Stimulated activated CD8-positive, alpha-beta memory T cell treated with anti-CD3 and anti-CD28 coated beads, Interleukin-4, amount 100 ng/mL, for 1 hour (primary cell): ENCODE measurements at places on chromosomes 5 and 9.

DNA sequence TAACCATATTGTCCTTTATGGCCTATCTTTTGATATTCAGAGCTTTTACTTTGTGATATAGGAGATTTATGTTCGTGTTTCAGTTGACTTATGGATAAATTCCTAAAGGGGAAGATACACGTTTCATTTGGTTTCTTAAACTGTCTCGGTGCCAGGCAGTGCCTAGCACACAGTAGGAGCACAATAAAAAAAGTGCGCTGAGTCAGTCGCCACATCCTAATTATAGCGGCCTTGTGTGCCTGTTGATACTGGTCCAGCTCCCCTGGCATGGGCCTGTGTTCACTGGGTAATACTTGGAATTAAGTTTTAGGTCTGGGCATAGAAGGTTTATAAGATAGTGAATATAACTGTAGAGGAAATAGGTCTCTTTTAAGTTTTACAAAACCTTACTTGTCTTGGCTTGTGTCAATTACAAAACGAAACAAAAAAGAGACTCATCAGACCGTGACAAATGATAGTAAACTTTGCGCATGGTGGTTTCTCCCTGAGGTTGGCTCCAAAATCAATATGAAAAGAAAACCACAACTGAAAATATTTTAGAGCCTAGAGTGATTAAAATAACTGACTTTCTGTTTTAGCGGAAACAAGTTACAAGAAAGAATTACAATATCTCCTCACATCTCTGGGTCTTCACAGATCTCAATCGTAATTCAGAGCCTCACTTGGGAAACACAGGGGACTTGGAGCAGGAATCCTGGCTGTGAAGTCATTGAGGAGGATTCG lies 84.8 kb downstream of the MVB12B start:
- DNase-seq: no peak

GRCh38 chr5:141330299-141331080 lies at the start of gene PCDHGA1:
PCDHGA1 (plus strand) TSS chr5:141330514.
- no peak for DNase-seq

- no peak for DNase-seq
Measured at GRCh38 chr9:95839012-95839411, 36.5 kb upstream of the ERCC6L2 start.

GRCh38 chr5:124729720-124730359 lies 16.6 kb downstream of the ZNF608 start:
- no peak for DNase-seq

DNA sequence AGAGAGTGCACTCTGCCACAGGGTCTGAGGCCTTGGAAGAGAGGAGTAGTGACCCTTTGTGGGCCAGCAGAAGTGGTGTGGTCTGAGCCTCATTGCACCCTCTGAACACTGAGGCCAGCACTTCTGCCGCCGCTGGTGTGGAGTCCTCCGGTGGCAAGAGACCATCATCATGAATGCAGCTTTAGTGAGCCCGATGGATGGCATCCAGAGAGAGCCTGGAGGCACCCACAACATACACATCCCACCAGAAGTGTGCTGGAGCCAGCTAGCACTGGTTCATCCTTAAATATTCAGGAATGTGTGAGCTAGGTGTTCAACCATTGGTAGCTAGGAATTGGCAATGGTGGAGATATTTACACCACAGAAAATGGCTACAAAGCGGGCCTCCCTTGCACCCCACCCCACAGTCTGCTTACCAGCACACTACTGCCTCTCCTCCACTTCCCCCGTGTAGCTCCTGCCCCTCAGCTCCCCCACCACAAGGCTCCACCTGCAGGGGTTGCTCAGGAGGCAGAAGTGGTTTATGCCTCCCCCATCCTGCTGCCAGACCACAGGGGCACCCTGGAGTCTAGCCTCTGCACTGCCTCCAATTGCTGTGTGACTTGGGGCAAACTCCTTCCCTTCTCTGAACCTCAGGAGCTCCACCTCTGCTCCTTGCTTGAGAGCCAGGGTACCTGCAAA lies 16.4 kb downstream of the SLC6A7 start:
- DNase-seq: no peak

- DNase-seq: no peak
Measured at GRCh38 chr5:95284572-95285408, at the start of gene MCTP1. MCTP1 (minus strand) TSS chr5:95285094.

DNA sequence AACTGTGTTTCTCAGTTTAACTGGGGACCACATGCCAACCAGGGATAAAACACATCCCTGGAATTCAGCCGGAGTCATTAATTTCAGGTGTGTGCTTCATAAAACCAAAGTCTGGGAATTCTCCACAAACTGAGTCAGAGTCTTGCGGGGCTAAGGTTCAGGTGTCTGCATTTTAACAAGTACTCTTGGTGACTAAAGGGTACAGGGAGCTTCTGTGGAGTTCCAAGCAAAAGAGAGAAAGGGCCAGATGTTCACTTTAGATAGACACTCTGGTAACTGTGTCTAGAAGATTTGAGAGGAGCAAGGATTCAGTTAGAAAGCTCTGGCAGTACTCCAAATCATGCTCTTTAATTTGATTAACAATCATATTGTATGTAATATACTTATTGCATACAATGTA lies 4.0 kb downstream of the NADK2 start:
- no peak for DNase-seq

DNA sequence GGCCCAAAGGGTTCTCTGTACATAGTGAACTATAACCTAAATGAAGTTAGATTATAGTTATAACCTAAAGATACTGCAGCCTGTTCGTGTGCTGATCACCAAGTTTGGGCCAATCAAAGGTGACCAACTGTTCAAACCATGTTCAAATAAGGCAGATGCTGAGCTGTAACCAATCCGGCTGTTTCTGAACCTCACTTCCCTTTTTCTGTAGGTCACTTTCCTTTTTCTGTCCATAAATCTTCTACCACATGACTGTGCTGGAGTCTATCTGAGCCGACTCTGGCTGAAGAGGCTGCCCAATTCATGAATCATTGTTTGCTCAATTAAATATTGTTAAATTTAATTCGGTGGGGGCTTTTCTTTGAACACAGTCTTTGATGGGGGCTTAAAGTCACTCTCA lies 1920.2 kb downstream of the MAT2B start:
- DNase-seq: no peak

DNA sequence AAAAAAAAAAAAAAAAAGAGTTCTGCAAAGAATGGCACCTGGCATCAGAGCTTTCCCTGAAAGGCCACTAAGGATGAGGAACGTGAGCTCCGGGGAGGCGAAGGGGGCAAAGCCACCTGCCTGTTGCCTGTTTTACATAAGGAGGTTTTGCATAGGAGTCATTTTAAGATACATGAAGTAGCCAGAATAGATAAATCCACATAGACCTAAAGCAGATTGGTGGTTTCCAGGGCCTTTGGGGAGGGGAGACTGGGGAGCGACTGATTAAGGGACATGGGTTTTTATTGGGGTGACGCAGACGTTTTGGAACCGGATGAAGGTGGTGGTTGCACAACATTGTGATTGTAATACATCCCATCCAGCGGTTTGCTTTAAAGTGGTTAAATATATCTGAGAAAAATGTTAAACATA lies 7.1 kb downstream of the NEK6 start:
- DNase-seq: no peak

DNA sequence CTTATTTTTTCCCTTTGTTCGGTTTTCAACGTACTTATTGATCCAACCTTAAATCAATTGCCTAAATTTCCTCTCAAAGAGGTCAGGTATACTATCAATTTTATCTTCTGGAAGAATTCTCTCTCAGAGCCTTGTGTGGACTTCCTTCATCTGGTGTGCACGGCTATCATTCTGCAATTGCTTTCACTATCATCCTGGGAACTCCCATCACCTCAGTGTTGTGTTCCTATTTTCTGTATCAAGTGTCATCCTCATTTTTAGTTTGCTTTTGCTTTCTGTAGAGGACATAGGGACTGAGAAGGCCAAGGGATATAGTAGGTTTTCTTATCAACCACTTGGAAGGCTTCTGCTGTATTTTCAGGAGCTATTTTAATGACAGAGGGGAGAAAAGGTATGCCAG lies 11.3 kb downstream of the STOM start:
- no peak for DNase-seq

- DNase-seq: no peak
Measured at GRCh38 chr5:77885519-77885918, 109.4 kb upstream of the TBCA start.

GRCh38 chr9:37951671-37952449 lies 47.9 kb upstream of the SLC25A51 start:
- DNase-seq: no peak

GRCh38 chr9:79012561-79012960 lies 559.2 kb upstream of the TLE4 start:
- no peak for DNase-seq

GRCh38 chr9:6109571-6109970 lies 94.1 kb upstream of the RANBP6 start:
- no peak for DNase-seq

GRCh38 chr9:101467690-101468089 lies 32.1 kb upstream of the ALDOB start:
- no peak for DNase-seq

DNA sequence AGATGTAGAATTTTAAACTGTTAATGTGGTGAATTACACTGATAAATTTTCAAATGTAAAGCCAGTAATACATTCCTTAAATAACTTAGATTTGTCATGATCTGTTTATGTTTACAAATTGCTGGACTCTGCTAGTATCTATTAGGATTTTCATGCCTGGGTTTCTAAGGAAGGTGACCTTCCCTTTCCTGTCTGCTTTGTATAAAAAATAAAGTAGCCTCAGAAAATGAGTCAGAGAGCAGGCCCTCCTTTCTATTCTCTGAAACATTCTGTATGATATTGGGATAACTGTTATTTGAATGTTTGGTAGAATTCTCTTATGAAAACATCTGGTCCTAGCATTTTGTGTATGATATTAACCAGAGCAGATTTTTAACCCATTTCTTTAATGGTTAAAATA lies 255.3 kb downstream of the SYK start:
- no peak for DNase-seq

GRCh38 chr9:137973829-137974416 lies 96.3 kb downstream of the CACNA1B start:
- DNase-seq: no peak

DNA sequence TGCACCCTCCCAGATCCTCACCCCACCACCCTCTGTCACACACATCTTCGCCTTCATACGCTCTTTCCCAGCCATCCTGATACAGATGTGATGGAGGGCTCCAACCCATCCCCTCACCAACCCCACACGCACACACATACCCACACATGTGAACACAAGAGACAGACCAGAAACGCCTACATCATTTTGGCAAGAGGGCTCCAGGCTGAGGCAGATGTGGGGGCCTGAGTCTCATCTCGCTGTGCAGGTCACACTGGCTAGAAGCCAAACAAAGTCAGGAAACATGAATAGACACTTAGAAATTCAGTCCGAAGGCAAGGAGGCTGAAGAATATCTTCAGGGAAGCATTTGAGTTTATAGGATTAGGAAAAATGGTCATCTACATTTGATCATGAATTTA lies 6.2 kb downstream of the PRDM12 start:
- DNase-seq: no peak

- DNase-seq: no peak
Measured at GRCh38 chr5:32770444-32770843, 59.3 kb downstream of the NPR3 start.

GRCh38 chr5:173310218-173310769 lies 17.9 kb downstream of the STC2 start:
- no peak for DNase-seq

GRCh38 chr5:147307170-147307569 lies 72.3 kb downstream of the STK32A start:
- DNase-seq: no peak

DNA sequence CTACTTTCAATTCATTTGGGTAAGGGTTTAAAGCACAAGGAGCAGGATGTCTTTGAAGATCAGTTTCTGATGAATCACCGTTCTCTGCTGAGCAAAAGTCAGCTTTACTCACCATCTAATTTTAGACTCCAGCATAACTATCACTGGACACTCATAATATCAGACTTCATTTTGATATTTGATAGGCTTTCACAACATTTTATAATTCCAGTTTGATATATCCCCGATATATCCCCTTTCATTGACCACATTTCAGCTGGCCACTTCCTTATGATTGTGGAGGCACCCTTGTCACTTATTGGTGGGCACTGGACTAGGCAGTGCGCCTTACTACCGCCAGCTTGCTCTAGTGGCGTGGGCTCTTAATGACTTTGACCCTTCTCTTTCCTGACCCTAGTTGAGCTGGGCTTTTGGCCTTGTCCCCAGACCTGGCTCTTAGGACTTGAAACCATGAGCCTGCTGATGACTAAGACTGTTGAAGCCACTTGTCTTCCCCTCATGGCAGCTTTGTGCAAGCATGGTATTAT lies 46.8 kb downstream of the CYSTM1 start:
- DNase-seq: no peak

GRCh38 chr5:180027459-180028089 lies 44.0 kb downstream of the RNF130 start:
- no peak for DNase-seq

- no peak for DNase-seq
Measured at GRCh38 chr9:133429641-133430161, 7.5 kb downstream of the ADAMTS13 start.

DNA sequence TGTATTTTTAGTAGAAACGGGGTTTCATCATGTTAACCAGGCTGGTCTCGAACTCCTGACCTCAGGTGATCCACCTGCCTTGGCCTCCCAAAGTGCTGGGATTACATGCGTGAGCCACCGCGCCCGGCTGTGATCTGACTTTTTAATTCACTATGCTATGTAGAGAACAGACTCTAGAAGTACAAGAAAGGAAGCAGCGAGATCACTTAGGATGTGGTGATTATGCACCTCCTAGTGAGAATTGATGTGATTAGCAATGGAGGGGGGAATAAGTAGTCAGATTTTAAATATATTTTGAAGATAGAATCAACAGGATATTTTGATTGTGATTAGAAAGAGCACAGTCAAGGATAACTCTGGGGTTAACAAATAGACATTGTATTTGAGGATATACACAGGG lies 36.3 kb downstream of the GAPVD1 start:
- no peak for DNase-seq

DNA sequence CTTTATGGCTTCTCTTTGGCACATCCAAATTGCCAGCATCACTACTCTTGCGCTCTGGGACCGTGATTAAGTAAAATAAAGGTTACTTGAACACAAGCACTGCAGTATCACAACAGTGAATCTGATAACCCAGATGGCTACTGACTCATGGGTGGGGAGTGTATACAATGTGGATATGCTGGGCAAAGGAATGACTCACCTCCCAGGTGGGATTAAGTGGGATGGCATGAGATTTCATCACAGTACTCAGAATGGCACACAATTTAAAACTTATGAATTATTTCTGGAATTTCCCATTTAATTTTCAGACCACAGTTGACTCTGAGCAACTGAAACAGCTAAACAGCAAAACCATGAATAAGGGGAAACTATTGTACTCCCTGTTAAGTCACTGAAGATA lies 4.3 kb downstream of the GFM2 start:
- DNase-seq: no peak

GRCh38 chr5:73120222-73121118 lies at the start of gene TMEM171:
TMEM171 (plus strand) TSS chr5:73120575; CDS start chr5:73123374, 2,799 bp downstream.
- DNase-seq: no peak
